ENCODE measurements at places on chromosomes 5 and 9.

GRCh38 chr5:24161559-24161958, 483.2 kb downstream of the CDH10 start:
- DNase-seq = no peak

DNA sequence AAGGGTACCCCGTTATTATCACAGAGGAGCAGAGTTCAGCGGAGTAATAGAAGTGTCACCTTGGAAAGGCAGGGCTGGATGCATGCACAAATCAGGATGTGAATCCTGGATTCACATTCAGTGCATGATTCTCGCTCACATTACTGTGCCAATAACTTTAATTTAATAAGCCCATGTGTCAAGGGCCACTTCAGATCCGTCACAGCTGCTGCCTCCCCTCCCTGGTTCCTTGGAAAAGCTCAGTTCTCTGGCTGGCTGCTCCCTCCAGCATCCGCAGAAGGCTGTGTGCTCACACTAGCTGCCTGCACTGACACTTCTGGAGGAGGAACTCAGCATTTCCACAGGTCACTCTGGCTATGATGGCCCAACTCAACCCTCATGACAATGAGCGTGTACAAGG, 256.8 kb upstream of the ADAMTS16 start:
- no peak for DNase-seq

- DNase-seq = peak; percentile 72
Observed at GRCh38 chr5:159514229-159514810, 184.0 kb upstream of the IL12B start.

- no peak for DNase-seq
Observed at GRCh38 chr5:37619353-37619752, 220.5 kb downstream of the GDNF start.

GRCh38 chr5:135204151-135204600, 170.1 kb upstream of the PITX1 start:
- no peak for DNase-seq

GRCh38 chr9:114030364-114030763, 47.7 kb downstream of the AMBP start:
- peak; percentile 35 for DNase-seq

GRCh38 chr5:135488727-135489465, 36.7 kb upstream of the TIFAB start:
- DNase-seq = peak; percentile 94

- no peak for DNase-seq
Observed at GRCh38 chr9:71748280-71748743, 20.0 kb downstream of the CEMIP2 start.

DNA sequence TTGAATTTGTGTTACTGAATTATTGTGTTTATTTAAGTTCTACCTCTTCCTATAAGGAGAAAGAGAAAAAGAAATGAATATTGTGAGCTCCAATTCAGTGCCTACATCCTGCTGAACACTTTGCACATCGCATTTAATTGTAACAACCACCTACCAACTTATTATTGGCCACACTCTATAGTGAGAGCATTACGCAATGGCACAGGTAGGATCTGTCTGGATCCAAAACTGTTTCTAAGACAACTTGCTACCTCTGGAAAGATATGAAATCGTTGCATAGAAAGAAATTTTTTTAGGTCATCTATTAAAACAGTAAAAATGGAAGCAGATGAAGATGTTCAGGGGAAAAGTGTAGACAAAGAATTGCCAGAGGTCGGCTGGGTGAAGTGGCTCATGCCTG, 227.2 kb upstream of the SNX2 start:
- DNase-seq = no peak

DNA sequence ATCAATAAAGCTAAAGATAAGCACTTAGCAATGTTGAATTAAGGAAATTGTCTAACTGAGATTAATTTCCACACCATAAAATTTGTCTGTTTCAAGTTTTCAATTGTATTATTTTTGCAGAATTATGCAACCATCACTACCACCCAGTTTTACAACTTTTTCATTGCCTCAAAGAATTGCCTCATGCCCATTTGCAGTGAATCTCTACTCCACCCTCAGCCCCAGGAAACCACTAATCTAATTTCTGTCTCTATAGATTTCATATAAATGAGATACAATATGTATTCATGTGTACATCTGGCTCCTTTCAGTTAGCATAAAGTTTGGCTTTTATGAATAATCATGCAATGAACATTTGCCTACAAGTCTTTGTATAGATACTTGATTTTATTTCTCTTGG, 72.9 kb downstream of the PTCD2 start:
- DNase-seq = no peak

- no peak for DNase-seq
Observed at GRCh38 chr5:135435467-135436330, 11.4 kb downstream of the DCANP1 start.

DNA sequence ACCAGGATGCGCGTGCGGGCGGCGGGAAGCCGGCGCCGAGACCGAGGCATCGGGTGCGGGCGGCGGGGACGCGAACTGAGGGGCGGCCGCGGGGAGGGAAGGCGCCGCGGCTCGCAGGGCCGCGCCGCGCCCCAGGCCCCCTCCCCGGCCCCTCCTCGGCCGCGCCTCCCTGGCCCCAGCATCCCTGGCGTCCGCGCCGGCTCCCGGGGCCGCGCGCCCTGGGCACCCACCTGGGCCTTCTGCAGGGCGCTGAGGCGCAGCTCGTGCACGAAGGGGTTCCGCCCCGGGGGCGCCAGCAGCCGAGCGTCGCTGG, 324 bp downstream of the LPCAT1 start:
- no peak for DNase-seq

GRCh38 chr5:164708831-164709230, 1203.4 kb downstream of the MAT2B start:
- DNase-seq = no peak

- no peak for DNase-seq
Observed at GRCh38 chr5:163916376-163916775, 411.0 kb downstream of the MAT2B start.

DNA sequence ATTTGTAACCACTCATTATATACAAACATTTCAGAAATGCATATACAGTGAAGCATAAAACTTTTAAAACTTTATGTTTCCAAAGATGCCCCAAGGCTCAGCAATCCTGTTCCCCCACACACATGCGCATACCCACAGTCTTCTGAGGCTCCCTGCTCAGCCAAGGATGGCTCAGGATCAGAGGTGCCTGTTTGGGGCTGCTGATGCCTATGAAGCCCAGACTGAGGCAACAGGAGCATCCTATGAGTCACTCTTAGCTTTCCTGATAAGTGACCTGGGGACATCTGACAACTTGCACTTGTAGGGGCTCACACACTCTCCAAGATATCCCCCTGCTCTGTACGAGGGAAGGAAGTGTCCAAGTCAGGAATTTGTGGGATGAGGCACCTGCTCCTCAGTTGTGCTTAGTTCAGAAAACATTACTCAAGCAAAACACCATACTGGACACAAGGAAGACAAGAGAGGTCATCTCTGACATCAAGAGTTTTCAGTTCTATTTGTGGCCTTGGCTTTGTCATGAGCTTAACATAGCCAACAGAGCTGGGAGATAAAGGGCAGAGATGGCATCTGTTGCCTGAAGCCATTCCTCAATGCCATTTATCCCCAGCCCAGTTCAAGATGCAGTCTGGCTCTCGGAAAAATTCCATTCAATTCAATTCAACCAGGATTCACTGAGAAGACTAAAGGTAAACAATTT, 62.3 kb downstream of the NIPSNAP3B start:
- peak; percentile 46 for DNase-seq

GRCh38 chr9:111945216-111945615, 48.6 kb downstream of the UGCG start:
- no peak for DNase-seq

DNA sequence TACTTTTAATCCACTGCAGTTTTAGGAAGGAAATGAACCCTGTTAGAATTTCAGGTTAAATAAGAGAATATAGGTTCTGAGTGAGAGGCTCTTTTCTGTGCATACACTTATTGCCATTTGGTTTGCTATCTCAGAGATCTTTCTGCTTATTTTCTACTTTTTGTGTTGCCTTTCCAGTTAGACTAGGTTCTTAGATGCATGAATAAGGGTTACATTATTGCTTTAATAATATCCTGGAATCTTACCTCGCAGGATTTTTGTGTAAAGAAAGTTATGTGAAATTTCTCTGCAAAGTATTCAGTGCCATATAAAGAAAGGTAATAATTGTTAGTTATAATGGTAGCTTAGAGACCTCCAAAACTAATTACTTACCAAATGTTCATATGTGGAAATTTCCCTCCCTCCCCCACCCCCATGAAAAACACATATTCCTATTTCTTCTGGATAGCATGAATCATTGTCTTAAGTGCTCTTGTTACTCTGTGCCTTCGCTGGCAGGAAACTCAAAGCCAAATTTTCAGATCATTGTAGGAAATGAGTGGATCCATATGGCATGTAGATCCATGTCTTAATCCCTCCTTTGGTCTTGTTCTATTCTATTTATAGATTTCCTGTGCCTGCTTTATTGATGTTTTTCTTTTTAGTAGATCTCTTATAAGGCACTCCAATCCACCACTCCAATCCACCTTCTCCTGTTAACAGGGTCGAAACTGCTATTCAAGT, 2.7 kb upstream of the APBA1 start:
- DNase-seq = no peak

DNA sequence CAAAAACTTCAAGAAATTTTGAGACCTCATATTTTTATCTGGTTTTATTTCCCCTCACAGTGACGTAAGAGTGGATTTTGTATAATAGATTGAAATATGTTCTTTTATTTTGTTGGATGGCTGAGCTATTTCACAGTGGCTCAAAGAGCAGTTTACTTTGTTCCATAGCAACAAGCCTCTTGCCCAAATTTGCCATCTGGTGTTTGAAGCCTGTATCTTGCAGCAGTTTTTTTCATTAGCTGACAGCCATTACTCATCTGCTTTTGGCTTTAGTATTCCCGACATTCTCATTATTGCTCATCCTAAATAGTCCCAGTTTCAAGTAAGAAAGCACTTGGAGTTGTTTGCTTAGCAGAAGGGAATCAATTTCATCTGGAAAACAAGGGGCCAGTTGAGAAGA, 36.3 kb downstream of the GDA start:
- no peak for DNase-seq

GRCh38 chr9:129832982-129833381, 2.1 kb downstream of the C9orf78 start:
- no peak for DNase-seq

DNA sequence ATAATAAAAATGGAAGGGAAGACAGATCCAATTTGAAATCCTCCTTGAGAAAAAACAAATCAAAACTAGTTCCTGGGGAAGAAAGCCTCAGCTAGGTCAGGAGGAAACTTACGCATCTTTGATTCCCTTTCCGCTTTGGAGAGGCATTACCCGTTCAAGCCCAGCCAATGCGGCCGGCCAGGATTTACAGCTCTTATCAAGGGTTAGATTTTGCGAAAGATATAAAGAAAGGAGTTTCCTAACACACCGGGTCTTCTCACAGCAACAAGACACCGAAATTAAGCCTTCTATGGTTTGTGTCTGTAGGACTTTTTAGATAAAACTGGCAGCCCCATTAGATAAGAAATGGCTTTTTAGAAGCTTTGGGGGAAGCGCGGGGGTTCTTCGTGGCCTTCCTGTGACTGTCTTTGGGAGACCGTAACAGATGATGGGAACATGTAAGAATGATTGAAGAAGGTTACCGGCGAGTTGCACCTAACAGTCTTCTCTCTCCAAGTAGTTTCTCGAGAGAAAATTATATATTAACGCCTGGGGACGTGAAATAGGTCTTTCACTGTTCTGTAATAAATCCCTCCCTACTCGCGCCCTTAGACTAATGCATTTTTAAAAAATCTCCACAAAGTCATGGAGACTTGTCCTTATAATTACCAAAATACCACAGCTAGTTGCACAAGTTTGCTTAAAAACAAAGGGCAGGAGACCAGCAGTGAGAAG, 1.3 kb upstream of the ISL1 start:
- peak; percentile 62 for DNase-seq

GRCh38 chr9:112179816-112180215, 4.7 kb upstream of the SUSD1 start:
- DNase-seq = no peak

GRCh38 chr5:72539726-72540125, 32.5 kb upstream of the ZNF366 start:
- no peak for DNase-seq

Measured in islet precursor cell (in vitro differentiated cells).